ENCODE measurements at places on chromosomes 2 and 18.

- DNase-seq = no peak
These were observed 21.5 kb upstream of the MFSD2B start for GRCh38 chr2:23988371-23988770.

DNA sequence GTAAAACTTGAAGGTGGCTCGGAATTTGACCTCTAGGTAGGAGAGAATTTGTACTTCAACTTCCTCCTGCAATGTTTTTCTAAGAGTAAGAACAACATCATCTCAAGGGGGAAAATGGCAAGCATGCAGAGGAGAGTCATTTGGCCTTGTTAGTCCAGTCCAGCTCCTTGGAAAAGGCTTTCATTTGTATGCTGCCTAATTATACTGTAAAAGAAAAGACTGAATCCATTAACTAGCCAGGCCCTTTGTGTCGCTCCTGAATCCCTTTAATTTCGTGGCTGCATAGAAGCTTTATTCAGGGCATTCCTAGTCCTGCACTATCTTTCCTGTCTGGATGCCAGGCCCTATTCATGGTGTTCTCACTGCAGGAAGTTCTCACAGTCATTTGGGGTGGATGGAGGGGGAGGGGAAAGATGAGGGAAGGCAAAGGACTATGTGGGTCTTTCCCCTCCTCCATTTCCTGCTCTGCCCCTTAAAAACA lies 36.0 kb downstream of the PHLPP1 start:
- no peak for DNase-seq

DNA sequence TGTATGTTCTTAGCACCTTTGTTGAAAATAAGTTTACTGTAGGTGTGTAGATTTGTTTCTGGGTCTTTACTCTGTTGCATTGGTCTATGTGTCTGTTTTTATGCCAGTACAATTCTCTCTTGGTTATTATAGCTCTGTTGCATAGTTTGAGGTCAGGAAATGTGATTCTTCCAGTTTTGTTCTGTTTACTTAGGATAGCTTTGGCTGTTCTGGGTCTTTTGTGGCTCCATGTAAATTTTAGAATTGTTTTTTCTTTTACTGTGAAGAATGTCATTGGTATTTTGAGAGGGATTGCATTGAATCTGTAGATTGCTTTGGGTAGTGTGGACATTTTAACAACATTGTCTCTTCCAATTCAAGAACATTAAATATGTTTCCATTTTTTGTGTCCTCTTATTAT lies 69.1 kb downstream of the ANKRD62 start:
- no peak for DNase-seq

DNA sequence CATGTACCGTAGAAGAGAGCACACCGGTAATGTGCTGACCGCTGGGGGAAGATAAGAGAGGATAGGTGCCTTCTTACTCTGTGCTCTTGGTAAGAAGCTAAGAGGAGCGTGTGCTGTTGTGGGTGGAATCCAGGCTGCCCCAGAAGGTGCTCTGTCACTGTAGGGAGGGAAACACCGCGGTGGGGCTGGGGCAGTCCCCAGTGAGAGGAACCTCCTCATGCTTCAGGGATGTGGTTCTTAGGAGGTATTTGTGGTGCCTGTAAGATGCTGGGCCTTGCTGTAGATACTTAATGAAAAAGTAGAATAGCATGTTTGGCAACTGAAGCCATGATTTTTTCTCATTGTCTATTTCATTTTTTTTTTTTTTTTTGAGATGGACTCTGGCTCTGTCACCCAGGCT lies 1.1 kb downstream of the COLEC11 start:
- DNase-seq = no peak

Measured in body of pancreas (tissue), 4 donors.